Panc1 (cell line): ENCODE measurements at places on chromosomes 13 and 19. TPM values are rescaled to one million over a fixed set of nuclear protein-coding genes. Genes with fewer than 3 reads are reported as not detected.

- H3K4me1 ChIP-seq: no peaks in the 10 kb centered on the region
- H3K27me3 ChIP-seq: no peaks in the 10 kb centered on the region
- H3K4me3 ChIP-seq: no peak overlapping the region
- no peak overlapping the region for H3K27ac ChIP-seq
- no peak for DNase-seq
- H3K36me3 ChIP-seq: no peaks in the 10 kb centered on the region
These were observed 1156.5 kb downstream of the OLFM4 start for GRCh38 chr13:54185101-54185500.

DNA sequence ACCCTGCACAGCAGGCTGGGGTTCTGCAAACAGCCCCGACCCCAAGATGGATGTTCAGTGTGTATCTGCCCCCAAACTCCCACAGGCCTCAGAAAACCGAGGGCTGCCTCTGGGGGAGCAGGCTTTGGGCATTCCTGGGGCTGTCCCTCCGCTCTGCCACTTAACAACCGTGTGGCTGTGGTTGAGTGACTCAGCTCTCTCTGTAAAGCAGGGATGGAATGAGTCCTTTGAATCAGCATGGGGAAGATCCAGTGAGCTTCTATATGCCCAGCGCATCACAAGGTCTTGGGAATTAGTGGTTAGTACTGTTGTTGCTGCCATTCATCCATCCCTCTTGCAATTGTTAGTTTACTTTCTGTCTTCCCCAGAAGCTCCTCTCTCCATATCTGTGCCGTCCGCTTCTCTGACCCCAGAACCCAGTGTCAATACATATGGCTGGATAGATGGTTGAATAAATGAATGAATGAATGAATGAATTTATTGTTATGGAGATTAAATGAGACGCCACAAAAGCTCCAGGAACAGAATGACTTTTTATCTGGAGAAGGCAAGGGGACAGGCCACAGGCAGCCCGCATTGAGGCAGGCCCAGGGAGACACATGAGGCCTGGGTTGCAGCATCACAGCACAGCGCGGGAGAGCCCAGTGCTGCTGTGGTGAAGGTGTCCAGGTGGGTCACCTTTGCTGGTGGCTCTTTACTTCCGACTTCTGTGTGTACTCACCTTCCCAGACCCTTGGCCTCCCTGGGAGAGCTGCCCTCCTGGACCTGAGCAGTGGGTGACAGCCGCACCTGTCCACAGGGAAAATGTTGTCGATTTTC is 89.2 kb downstream of the RGCC start:
- H3K36me3 ChIP-seq: no peaks in the 10 kb centered on the region
- no peak for DNase-seq
- no peaks in the 10 kb centered on the region for H3K4me1 ChIP-seq
- no peak overlapping the region for H3K4me3 ChIP-seq

DNA sequence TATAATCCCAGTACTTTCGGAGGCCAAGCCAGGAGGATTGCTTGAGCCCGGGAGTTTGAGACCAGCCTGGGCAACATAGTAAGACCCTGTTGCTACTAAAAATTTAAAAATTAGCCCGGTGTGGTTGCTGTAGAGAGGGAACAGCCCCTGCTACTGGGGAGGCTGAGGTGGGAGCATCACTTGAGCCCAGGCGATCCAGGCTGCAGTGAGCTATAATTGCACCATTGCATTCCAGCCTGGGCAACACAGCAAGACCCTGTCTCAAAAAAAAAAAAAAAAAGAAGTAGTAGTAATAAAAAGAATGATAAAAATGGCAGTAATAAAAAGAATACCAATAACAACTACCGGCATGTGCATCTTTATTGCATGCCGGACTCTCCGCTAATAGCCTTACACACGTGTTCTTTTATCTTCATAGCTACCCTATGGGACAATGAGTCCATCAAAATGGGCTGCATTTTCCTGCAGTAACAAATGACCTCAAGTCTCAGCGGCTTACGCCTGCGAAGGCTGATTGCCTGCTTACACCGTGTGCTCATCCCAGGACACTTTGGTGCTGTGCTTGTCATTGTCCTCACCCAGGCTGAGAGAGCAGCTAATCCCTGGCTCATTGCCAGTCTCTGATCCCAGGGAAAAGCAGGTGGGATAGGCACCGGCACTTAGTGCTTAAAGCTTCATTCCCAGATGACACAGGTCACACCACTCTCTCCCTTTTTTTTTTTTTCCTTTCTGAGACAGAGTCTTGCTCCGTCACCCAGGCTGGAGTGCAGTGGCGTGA is 14.4 kb upstream of the SYCN start:
- H3K4me3 ChIP-seq: no peak overlapping the region
- DNase-seq: no peak
- H3K27ac ChIP-seq: no peak overlapping the region
- no peaks in the 10 kb centered on the region for H3K4me1 ChIP-seq
- no peaks in the 10 kb centered on the region for H3K36me3 ChIP-seq

DNA sequence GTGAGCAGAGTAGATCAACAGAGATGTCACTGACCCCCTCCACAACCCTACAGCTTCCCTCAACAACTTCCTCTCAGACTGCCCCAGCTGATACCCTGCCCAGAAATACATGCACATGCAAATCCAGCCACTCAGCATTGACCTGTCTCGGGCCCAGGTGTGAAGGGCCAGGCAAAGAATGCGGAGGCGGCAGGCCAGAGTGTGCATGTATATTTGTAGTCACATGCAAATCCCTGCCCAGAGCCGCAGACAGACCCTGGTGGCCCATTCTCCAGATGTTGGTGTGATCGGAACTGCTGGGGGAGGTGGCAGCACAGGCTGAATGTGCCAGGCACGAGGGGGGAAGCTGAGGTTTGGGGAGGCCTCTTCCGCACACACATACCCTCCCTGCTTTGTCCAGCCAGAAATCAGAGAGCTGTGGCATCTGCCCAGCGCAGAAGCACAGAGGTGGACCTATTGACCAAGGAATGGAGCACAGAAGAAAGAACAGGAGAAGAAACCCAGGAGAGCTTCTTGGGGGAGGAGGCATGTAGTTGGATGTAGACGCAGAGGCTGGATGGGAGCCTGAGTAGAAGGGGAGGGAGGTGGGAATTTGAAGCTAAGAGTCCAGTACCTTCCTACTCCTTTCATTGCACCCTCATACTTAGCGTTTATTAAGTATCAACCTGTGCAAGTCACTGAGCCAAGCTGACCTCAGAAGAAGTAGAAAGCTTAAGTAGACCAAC is 14.4 kb downstream of the MEF2B start:
- no peaks in the 10 kb centered on the region for H3K4me1 ChIP-seq
- no peaks in the 10 kb centered on the region for H3K36me3 ChIP-seq
- H3K27me3 ChIP-seq: no peaks in the 10 kb centered on the region
- H3K27ac ChIP-seq: no peak overlapping the region
- no peak overlapping the region for H3K4me3 ChIP-seq

GRCh38 chr13:75421133-75421532 is 60.8 kb downstream of the TBC1D4 start:
- peaks cover 3% of the 10 kb centered on the region; the same call in 1 of the 2 replicates for H3K4me1 ChIP-seq
- no peak for DNase-seq
- no peak overlapping the region for H3K27ac ChIP-seq
- H3K4me3 ChIP-seq: no peak overlapping the region
- no peaks in the 10 kb centered on the region for H3K27me3 ChIP-seq
- no peaks in the 10 kb centered on the region for H3K36me3 ChIP-seq

DNA sequence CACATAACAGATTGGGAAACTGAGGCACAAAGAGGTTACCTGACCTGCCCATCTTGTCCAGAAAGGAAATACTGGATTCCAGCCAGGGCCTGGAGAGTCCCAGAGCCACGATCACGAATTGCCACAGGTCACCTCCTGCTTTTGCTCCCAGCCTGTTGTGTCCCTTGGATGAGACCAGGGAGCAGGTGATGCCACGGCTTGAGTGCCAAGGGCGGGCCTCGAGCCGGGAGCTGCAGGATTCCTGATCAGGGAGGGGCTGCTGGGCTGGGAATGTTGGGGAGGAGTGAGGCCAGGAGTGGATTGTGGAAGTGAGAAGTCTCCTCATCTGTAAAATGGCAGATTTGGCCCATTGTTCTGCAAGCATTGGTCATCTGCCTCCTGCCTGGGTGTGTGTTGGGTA is 29.4 kb downstream of the DNM2 start:
- H3K27me3 ChIP-seq: no peaks in the 10 kb centered on the region
- H3K4me1 ChIP-seq: peaks cover 47% of the 10 kb centered on the region
- no peak overlapping the region for H3K4me3 ChIP-seq
- no peaks in the 10 kb centered on the region for H3K36me3 ChIP-seq

GRCh38 chr13:38395497-38395788 is 45.8 kb downstream of the UFM1 start:
- H3K27ac ChIP-seq: 0 out of 2 replicates have a peak overlapping the region, but pooled peaks have one; percentile 34
- no peaks in the 10 kb centered on the region for H3K27me3 ChIP-seq
- no peaks in the 10 kb centered on the region for H3K36me3 ChIP-seq
- no peak for DNase-seq

- no peaks in the 10 kb centered on the region for H3K4me1 ChIP-seq
- no peaks in the 10 kb centered on the region for H3K27me3 ChIP-seq
- H3K36me3 ChIP-seq: no peaks in the 10 kb centered on the region
- no peak overlapping the region for H3K27ac ChIP-seq
- DNase-seq: no peak
These were observed 10.4 kb downstream of the LMNB2 start for GRCh38 chr19:2446381-2446780.

GRCh38 chr19:1457031-1457739 is 7.3 kb downstream of the APC2 start:
- no peaks in the 10 kb centered on the region; the same call in 1 of the 2 replicates for H3K4me1 ChIP-seq
- H3K36me3 ChIP-seq: no peaks in the 10 kb centered on the region
- no peak overlapping the region for H3K27ac ChIP-seq

The RASAL3 gene
- total RNA-seq: 0.10 TPM

The NRTN gene
- 0.80 TPM for total RNA-seq

GRCh38 chr19:37127999-37128820 is 44.3 kb downstream of the ZNF585A start:
- H3K4me3 ChIP-seq: no peak overlapping the region
- H3K36me3 ChIP-seq: no peaks in the 10 kb centered on the region
- H3K4me1 ChIP-seq: no peaks in the 10 kb centered on the region
- H3K27ac ChIP-seq: no peak overlapping the region

The SMIM17 gene
- 0.28 TPM for total RNA-seq

GRCh38 chr13:93151277-93151676 is 75.3 kb upstream of the GPC6 start:
- no peaks in the 10 kb centered on the region for H3K36me3 ChIP-seq
- no peaks in the 10 kb centered on the region for H3K4me1 ChIP-seq
- no peak overlapping the region for H3K4me3 ChIP-seq
